ENCODE measurements at places on chromosomes 3 and 15. TPM values are rescaled to one million over a fixed set of nuclear protein-coding genes. Genes with fewer than 3 reads are reported as not detected.

The WDR5B gene
- 11.1 TPM for total RNA-seq

The CCR9 gene
- total RNA-seq: 2.0 TPM

The TRMT10C gene
- 43.4 TPM for total RNA-seq

The CCR3 gene
- not detected for total RNA-seq

The SERINC4 gene
- 0.72 TPM for total RNA-seq

The ST3GAL6 gene
- 24.2 TPM for total RNA-seq

The PIGZ gene
- total RNA-seq: 3.0 TPM

The SEMA6D gene
- 68.8 TPM for total RNA-seq

The RETNLB gene
- total RNA-seq: not detected

The THBS1 gene
- 70.6 TPM for total RNA-seq

The RNF111 gene
- total RNA-seq: 22.0 TPM

The SLC38A3 gene
- total RNA-seq: 10.5 TPM

The MORC1 gene
- 0.59 TPM for total RNA-seq

The SNTN gene
- 0.59 TPM for total RNA-seq

The IQCH gene
- total RNA-seq: 6.1 TPM

The MKRN3 gene
- 7.4 TPM for total RNA-seq

The PTH1R gene
- total RNA-seq: 25.0 TPM

The C3orf85 gene
- not detected for total RNA-seq

The PLA2G4D gene
- 0.10 TPM for total RNA-seq

The ABHD10 gene
- total RNA-seq: 49.2 TPM

The PPP1R14D gene
- not detected for total RNA-seq

The CCDC32 gene
- 23.7 TPM for total RNA-seq

The ITIH4 gene
- total RNA-seq: 11.2 TPM

The TUSC7 gene
- not detected for total RNA-seq

The ZNF860 gene
- 1.0 TPM for total RNA-seq

The GUCA1C gene
- not detected for total RNA-seq

The JAGN1 gene
- total RNA-seq: 25.2 TPM

The SLC28A1 gene
- 0.22 TPM for total RNA-seq

The OXTR gene
- total RNA-seq: 1.6 TPM

The SEMA3B gene
- total RNA-seq: 41.2 TPM

The TICRR gene
- 2.0 TPM for total RNA-seq

The ITIH1 gene
- total RNA-seq: 0.44 TPM

The GP5 gene
- total RNA-seq: 0.69 TPM

The CCDC54 gene
- not detected for total RNA-seq

The MESP2 gene
- total RNA-seq: not detected

The SLC22A14 gene
- total RNA-seq: 0.10 TPM

The CACNA2D2 gene
- total RNA-seq: 11.6 TPM

The GALNT15 gene
- 19.1 TPM for total RNA-seq

The PLIN1 gene
- total RNA-seq: 0.55 TPM

The CCR5 gene
- total RNA-seq: 0.79 TPM

The ZIC1 gene
- total RNA-seq: 87.2 TPM

The ATP13A5 gene
- 0.89 TPM for total RNA-seq

The FGF7 gene
- 10.4 TPM for total RNA-seq

The TLR9 gene
- 0.11 TPM for total RNA-seq

The MAPK6 gene
- total RNA-seq: 36.5 TPM

The PDE12 gene
- total RNA-seq: 13.2 TPM
